ENCODE measurements at places on chromosomes 11 and 22.
A peak's percentile ranks its signal among the peaks of the same experiment; 100 is the strongest.

- no peak for DNase-seq
Observed at GRCh38 chr11:70104419-70104818, 26.3 kb downstream of the ANO1 start.

GRCh38 chr11:74671520-74672196 lies 59.6 kb downstream of the CHRDL2 start:
- DNase-seq = no peak

DNA sequence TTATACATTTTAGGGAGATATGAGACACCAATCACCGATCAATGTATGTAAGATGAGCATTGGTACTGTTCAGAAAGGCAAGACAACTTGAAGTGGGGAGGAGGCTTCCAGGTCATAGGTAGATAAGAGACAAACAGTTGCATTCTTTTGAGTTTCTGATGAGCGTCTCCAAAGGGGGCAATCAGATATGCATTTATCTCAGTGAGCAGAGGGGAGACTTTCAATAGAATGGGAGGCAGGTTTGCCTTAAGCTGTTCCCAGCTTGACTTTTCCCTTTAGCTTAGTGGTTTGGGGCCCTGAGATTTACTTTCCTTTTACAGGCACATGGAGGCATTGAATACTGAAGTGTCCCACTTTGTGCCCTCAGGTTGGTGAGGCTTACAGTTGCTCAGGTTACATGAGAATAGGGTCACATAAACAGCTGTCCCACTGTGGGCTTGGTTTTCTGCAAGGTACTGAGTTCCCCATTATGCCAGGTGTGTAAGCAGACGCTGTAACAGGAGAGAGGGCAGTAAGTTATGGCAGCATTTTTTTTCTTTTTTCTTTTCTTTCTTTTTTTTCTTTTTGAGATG lies 129.8 kb upstream of the SERPIND1 start:
- DNase-seq = no peak

GRCh38 chr11:134237557-134237922 lies 13.1 kb downstream of the VPS26B start:
- no peak for DNase-seq

DNA sequence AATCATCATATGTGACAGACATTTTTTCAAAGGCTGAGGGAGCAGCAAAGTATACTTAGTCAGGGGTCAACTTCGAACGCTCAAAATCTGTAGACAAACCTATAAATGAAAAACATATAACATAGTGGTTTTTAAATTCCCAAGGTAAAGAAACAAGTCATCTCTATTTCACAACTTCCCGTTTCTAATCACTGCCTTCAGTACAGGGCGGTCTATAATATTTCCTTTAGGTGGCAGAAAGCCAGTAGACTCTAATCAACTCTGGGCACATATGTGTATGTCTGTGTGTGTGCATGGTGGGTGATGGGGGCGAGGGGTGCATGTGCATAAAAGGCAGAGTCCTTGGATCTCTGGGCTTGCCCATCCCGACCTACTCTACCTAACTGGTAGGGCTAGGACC lies 55.0 kb upstream of the ARFGAP3 start:
- no peak for DNase-seq

- DNase-seq = no peak
Observed at GRCh38 chr11:104968856-104969776, 742 bp upstream of the CASP4 start.

- DNase-seq = no peak
Observed at GRCh38 chr22:31343235-31344191, 2.6 kb downstream of the PATZ1 start.

DNA sequence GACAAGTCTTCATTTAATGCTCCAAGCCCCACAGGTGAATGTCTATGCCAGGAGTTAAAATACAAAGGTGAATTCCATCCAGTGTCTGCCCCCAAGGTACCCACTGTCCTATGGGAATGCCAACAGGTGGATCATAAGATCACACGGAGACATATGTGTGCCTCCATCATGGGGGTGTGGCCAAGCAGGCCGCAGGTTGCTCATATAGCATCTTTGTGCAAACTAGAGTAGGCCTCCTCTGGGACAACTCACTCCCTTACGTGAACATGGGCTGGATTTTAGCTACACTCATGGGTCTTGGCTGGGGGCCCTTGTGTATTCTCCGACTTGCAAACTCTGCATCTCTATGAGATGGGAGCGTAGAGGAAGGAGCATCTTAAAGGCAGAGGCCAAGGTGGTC lies 6.9 kb downstream of the NCF4 start:
- no peak for DNase-seq

DNA sequence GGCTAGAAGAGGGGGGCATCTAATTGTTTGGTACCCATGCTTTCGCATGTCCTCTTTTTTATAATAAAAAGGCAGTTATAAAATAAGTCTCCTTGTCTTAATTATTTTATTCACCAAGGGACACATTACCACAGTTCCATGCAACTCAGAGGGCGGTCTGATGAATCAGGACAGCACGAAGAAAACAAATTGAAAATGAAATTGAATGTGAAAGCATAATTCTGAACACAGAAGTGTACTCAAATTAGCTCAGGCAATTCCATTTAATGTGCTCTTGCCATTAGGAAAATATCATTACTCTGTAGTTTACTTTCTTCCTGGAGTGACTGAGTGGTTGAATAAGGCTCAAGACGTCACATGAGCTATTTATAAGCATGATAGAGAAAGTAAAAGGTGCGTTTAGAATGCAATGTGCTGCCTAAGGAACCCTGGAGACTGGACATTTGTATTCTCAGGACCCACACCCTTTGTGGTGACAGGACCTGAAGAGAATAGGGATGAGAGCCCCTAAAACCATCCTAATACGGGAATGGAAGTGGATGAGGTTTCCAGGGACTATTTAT lies 59.6 kb downstream of the MTNR1B start:
- DNase-seq = no peak

- DNase-seq = no peak
Observed at GRCh38 chr11:82233201-82233600, 500.5 kb downstream of the FAM181B start.

DNA sequence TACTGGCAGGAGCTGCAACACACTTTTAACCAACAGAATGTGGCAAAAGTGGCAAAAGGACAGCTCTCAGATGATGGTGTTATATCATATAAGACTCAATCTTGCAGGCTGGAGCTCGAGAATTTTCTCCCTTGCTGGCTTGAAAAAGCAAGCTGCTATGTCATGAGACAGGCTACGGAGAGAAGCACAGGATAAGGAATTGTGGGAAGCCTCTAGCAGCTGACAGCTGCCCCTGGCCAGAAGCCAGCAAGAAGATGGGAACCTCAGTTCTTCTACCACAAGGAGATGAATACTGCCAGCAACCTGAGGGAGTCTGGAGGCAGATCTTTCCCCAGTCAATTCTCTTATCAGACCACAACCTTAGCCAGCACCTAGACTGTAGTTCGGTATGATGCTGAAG lies 24.6 kb downstream of the FXYD6 start:
- DNase-seq = peak; percentile 16

GRCh38 chr11:1303126-1303821 lies 6.2 kb downstream of the TOLLIP start:
- DNase-seq = peak; percentile 69

- no peak for DNase-seq
Observed at GRCh38 chr11:109582470-109582869, 160.5 kb downstream of the C11orf87 start.

- DNase-seq = no peak
Observed at GRCh38 chr11:77497368-77497767, 23.5 kb upstream of the PAK1 start.

DNA sequence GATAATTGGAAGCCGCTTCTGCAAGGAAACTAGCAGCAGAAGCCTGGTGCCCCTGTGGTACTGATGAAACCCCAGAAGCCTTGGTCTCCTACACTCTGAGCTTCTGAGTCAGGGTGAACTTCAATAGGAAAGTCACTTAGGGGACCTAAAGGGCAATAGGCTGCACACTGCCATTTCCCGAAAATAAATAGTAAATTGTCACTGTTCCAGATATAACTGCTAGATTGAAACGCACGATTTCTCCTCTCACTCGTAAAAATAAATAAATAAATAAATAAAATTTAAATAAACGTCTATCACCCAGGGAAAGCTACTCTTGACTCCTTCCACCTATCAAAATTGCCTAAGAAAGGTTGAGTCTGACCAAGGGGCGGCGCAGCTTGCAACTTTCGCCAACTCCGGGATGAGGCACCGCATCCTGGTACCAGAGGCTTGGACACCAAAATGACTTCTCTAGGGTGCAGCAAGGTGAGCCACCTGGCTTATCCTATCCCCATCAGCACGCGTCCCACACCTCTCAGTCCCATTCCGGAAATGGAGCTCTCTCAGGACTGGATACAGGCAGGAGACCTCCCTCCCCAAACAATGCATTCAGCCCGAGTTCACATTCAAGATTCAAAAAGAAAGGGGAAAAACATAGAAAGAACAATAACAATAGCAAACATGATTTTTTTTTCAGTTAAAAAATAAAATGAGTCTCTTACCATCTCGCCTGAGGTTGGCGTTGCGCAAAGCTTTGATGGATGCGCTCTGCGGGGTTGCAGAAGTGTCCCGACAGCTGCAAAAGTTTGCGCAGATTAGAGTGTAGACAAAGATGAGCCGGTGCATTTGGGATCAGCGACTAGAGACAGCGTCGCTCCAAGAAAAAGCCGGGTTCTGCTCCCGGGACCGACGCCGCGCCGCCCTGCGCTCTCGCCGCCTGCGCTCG lies 583 bp downstream of the PDGFD start:
- no peak for DNase-seq

- DNase-seq = no peak
Observed at GRCh38 chr11:125001079-125001778, 47.2 kb downstream of the CCDC15 start.

GRCh38 chr22:36329254-36330078 lies 58.3 kb downstream of the MYH9 start:
- DNase-seq = no peak

GRCh38 chr11:4191031-4191571 lies 96.5 kb downstream of the RRM1 start:
- no peak for DNase-seq

- DNase-seq = no peak
Observed at GRCh38 chr11:15179167-15179566, 64.4 kb downstream of the INSC start.

GRCh38 chr22:48416396-48417224 lies 1411.1 kb downstream of the BRD1 start:
- peak; percentile 28 for DNase-seq

All from mesenteric fat pad (tissue), 1 donor.